AG10803 (cell line): ENCODE measurements at places on chromosomes 3 and 15.
A peak's percentile ranks its signal among the peaks of the same experiment; 100 is the strongest.

- peak; percentile 68 for DNase-seq
Observed at GRCh38 chr15:80418892-80419537, 14.8 kb downstream of the ARNT2 start.

- no peak for DNase-seq
Observed at GRCh38 chr15:56341201-56341600, 24.0 kb upstream of the TEX9 start.

DNA sequence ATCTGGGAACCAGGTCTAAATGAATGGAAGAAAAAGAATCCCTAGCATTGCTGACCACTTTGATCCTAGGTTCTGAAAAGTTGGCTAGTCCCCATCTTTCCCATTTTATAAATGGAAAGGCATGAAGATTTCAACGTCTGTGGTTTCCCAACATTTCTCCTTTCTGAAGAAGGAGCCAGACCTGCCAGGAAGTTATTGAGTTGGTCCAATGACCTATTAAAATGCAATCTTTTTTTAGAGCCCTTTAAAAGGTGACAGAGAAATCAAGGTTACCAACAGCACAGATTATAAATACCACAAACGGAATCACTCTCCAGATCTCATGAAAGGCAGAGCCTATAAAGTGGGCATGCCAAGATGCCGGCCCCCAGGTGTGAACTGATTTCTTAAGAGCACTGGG lies 505.6 kb upstream of the THBS1 start:
- peak; percentile 91 for DNase-seq

GRCh38 chr15:55654561-55655031 lies 66.5 kb upstream of the PYGO1 start:
- DNase-seq, result no peak

GRCh38 chr3:33139996-33140395 lies 26.2 kb downstream of the CRTAP start:
- no peak for DNase-seq

- DNase-seq, result peak; percentile 97
Observed at GRCh38 chr3:99783011-99783573, 34.6 kb upstream of the CMSS1 start.

DNA sequence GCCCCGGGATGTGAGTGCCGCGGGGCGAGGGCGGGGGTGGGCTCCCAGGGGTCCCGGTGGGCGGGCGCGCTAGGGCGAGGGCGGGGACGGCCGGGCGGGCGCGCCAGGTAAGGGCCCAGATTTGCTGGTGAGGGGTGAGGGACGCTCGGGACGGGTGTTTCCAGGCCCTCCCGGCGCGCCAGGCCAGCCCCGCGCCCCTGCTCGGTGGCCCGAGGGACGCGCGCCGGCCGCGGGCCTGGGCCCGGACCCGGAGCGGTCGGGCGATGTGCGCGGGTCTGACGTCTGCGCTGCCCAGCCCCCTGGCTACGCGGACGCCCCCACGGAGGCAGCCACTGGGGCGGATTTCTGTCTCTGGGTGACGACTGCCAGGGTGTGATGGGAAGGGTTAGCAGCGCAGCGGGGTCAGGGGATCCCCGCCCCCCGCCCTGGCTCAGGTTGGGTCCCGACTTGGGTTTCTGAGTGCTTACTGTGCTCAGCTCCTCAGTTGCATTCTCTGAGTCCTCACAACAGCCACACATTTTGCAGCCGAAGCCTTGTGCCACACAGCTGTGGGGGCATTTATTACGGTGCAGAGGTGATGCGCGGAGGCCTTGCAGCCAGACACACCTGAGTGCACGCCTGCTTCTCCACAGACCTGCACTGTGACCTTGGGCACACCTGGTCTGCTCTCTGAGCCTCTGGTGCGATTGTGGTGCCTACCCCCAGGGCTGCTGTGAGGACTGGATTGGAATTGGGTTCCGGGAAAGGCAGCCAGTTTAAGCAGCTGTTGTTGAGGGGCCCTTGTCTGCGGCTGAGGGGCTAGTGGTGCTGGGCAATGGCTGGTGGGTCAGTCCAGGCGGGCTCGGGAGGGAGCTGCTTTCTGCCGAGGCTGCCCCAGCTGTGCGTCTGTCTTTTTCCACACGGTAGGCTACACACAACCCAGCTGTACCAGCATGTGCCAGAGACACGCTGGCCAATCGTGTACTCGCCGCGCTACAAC lies 523 bp downstream of the HDAC11 start:
- no peak for DNase-seq

- no peak for DNase-seq
Observed at GRCh38 chr3:62415312-62415801, 42.0 kb upstream of the FEZF2 start.

- peak; percentile 82 for DNase-seq
Observed at GRCh38 chr3:194481103-194481502, 5.7 kb downstream of the ATP13A3 start.

DNA sequence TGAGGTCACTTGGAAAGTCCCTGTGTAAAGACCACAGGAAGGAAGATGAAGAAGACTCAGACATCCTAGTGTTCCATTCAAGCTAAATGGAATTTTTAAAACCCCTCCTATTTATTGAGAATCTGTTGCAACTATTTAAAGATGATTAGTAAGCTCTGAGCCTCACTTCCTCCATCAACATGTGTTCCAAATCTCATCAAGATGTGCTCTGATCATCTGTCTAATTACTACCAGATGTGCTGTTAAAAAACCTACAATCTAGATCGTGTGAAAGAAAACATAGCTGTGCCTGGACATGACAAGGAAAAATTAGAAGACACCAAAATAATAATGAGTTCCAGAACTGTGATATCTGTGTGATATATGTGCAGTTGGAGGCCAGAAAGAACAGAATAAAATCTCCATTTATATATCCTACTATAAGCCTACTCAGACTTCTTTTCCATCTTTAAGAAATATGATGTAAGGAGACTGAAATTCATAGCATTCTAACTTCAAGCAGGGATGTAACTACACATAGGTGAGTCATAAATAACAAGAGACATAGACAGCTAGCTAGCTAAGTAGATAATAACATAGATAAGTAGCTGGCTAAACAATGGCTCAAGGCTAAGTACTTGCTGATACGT lies 7.8 kb downstream of the XPC start:
- DNase-seq, result peak; percentile 86

DNA sequence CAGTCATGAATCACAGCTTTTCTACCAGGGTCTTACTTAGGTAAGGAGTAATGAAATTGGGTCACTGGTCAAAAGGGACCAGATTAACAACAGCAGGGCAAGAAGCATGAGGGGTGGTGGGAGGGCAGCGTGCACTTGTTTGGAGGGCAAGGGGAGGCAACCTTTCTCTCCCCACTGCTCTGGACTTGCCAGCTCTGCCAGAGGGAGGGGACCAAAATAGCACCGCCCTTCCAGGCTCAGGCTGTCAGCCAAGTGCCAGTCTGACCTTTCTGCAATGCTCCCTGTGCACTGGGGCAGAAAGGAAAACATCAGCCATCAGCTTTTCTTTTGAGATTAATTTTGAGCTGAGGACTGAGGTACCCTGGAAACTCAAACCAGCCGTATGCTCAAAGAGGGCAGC lies 4.5 kb upstream of the ULK3 start:
- no peak for DNase-seq

GRCh38 chr15:74426404-74427281 lies 7.1 kb downstream of the SEMA7A start:
- no peak for DNase-seq

GRCh38 chr15:25664761-25665160 lies 198.4 kb downstream of the ATP10A start:
- peak; percentile 22 for DNase-seq

DNA sequence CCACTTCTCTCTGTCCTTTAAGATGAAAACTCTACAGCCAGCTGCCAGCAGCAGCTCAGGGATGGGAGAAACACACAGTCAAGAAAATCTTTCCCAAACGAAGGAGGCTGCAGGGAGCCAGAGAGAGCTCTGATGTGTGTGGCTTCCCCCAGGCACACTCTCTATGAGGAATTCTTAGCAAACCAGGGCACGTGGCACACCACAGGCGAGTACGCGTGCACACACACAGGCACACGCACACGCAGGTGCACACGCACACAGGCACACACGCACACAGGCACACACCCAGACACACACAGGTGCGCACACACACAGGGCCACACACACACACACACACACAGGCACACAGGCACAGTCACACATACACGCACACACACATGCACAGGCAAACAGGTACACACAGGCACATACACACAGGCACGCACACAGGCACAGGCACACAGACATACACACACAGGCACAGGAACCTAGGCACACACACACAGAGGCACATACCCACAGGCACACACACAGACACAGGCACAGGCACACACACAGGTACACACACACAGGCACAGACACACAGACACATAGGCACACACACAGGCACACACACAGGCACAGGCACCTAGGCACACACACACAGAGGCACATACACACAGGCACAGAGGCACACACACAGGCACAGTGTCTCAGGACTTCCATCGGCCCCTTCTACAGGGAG lies 91.5 kb upstream of the ATP2B2 start:
- no peak for DNase-seq

- no peak for DNase-seq
Observed at GRCh38 chr3:157115069-157116006, 44.6 kb downstream of the CCNL1 start.

DNA sequence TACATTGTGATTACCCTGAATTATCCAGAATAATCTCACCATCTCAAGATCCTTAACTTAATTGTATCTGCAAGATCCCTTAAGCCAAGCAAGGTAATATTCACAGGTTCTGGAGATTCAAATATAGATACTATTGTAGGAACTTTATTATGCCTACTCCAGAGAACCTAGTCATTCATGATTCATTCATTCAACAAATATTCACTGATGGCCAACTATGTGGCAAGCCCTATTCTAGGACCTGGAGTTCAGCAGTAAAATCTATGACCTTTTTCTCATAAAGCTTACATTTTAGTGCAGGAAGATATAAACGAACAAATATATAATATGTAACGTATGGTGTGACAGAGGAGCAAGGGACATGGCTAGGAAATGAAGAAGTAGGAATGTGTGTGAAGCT lies 49.6 kb downstream of the ISL2 start:
- no peak for DNase-seq

DNA sequence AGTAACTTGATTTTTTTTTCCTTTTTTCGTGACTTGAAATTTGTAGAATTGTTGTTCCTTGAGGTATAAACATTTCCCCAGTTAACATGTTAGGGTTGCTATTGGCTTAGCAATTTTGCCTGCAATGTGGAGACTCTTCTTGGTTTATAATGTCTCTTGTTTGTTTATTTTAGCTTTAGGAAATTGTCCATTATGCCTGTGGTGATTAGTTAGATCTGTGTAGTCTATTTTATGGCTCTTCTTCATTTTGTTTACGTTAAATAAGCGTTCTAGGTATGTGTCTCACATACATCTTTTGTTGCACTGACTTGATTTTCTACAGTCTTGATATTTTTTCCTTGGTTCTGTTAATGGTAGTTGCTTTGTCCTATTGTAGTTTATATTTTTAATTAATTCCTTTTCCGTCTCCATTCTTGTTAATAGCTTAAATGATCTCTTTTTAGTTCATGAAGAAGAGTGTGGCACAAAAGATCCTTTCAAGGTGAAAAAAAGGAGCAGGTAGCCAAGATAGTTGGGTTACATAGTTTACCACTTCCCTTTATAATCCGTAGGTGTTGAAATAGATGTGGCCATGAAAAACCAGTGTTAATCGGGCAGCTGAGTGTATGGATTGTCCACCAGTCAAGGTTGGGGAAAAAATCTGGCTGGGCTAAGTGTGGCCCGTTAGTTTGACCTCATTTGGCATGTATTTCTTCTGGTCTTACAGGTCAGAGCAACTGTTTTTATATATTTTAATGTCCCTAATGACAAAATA lies 12.1 kb downstream of the IQGAP1 start:
- DNase-seq, result no peak

GRCh38 chr15:40850576-40851112 lies 6.8 kb downstream of the SPINT1 start:
- no peak for DNase-seq

DNA sequence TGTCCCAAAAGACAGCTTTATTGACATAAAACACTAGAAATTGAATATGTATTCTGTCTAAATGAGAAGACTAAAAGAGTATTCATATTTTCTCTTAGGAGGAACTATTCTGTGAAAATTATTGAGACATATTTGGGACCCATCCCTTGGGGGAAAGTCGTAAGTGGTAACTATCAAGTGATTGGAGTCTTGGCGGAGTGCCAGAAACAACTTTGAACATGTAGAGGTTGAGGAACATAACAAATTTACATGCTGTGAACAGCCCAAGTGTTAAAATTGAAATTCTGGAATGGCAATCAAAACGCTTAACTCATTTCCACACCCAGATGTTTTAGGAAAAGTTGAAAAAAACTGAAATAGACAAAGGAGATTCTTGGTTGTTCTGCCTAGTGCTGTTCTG lies 1034.6 kb downstream of the NSUN3 start:
- DNase-seq, result no peak

- DNase-seq, result peak; percentile 78
Observed at GRCh38 chr3:16127249-16127648, 47.2 kb upstream of the GALNT15 start.

- no peak for DNase-seq
Observed at GRCh38 chr3:145550522-145550921, 610.5 kb downstream of the PLOD2 start.

- DNase-seq, result no peak
Observed at GRCh38 chr3:135869439-135870105, 96.0 kb upstream of the PPP2R3A start.

- no peak for DNase-seq
Observed at GRCh38 chr3:44098656-44099415, 142.8 kb upstream of the TOPAZ1 start.

- peak; percentile 15 for DNase-seq
Observed at GRCh38 chr3:190443257-190443656, 6.4 kb downstream of the TMEM207 start.

- DNase-seq, result no peak
Observed at GRCh38 chr3:106823701-106824100, 553.5 kb upstream of the CCDC54 start.

DNA sequence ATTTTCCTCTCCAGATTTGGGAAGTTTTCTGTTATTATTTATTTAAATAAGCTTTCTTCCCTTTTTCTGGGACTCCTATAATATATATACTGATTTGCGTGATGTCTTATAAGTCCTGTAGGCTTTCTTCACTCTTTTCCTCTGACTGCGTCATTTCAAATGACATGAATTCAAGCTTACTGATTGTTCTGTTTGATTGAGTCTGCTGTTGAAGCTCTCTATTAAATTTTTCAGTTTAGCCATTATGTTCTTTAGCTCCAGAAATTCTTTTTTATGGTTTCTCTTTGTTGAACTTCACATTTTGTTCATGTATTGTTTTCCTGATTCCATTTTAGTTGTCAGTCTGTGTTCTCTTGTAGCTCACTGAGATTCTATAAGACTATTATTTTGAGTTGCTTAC lies 135.8 kb upstream of the PRR23C start:
- DNase-seq, result no peak
